ENCODE measurements at places on chromosomes 16 and 17.

DNA sequence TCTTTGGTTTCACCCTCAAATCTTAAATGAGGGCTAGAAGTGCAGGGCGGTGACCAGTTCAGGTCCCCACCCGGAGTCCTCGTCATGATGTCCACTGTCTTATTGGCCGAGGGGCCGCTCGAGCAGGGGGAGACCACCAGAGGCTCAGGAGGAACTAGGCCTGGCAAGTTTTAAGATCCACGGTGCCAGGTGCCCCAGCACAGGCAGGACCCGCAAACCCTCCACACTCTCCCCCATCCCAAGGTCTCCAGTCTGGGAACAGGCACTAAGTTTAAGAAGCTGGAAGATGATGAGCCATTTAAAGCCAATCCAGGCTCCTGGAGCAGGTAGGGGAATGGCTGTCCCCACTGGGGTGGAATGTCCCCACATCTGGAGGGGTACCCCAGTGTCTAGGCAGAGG is 4.1 kb downstream of the DLX3 start:
- DNase-seq, result no peak

- DNase-seq, result no peak
Measured at GRCh38 chr17:64728041-64728695, 66.1 kb upstream of the SMURF2 start.

- DNase-seq, result no peak
Measured at GRCh38 chr17:35879773-35880654, at the start of gene CCL5. Gene CCL5 (minus strand): TSS chr17:35880360.

DNA sequence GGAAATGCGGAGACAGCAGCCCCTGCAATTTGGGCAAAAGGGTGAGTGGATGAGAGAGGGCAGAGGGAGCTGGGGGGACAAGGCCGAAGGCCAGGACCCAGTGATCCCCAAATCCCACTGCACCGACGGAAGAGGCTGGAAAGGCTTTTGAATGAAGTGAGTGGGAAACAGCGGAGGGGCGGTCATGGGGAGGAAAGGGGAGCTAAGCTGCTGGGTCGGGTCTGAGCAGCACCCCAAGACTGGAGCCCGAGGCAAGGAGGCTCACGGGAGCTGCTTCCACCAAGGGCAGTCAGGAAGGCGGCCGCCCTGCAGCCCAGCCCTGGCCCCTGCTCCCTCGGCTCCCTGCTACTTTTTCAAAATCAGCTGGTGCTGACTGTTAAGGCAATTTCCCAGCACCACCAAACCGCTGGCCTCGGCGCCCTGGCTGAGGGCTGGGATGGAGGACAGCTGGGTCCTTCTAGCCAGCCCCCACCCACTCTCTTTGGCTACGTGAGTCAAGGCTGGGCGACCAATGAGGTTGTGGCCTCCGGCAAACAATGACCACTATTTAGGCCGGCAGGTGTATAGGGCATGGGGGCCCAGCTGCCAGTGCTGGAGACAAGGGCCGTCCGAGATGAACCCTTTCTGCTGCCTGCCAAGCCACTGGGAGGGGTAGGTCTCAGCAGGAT is 507 bp downstream of the SERPINF1 start:
- DNase-seq, result no peak

- no peak for DNase-seq
Measured at GRCh38 chr17:46046957-46047356, 47.9 kb downstream of the STH start.

Measured in HCT116 (cell line).